Mesendoderm (in vitro differentiated cells): ENCODE measurements at places on chromosomes 5 and 9.

DNA sequence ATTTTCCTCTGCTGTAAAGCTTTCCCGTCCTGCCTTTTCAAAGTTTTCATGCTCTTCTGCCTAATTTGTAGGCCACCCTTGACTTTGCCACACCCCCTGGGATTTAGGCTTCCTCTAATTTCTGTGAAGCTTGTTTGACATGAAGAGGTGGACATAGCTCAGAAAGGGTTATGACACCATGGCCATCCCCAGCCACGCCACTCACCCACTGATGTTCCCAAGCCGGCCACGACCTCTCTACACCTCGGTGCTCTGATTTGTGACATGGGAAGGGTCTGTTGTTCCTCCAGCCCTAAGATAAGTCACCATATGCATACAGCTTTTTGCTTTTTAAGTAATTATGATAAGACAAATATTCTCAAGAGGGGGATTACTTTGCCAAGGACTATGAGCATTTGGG lies 139.5 kb downstream of the BARX1 start:
- no peaks in the 10 kb centered on the region for H3K4me1 ChIP-seq
- no peaks in the 10 kb centered on the region for H3K27me3 ChIP-seq
- H3K36me3 ChIP-seq = no peaks in the 10 kb centered on the region
- no peak overlapping the region for H3K27ac ChIP-seq

GRCh38 chr9:8895861-8896224 lies 1096.3 kb upstream of the DMAC1 start:
- no peak overlapping the region for H3K27ac ChIP-seq
- H3K4me3 ChIP-seq = no peak overlapping the region
- peak; percentile 63 for DNase-seq
- H3K4me1 ChIP-seq = peaks cover 1% of the 10 kb centered on the region

- H3K36me3 ChIP-seq = no peaks in the 10 kb centered on the region
- no peaks in the 10 kb centered on the region for H3K27me3 ChIP-seq
- H3K27ac ChIP-seq = no peak overlapping the region
- peaks cover 6% of the 10 kb centered on the region for H3K4me1 ChIP-seq
- DNase-seq = no peak
- no peak overlapping the region for H3K4me3 ChIP-seq
Observed at GRCh38 chr5:137205231-137206027, 293.7 kb downstream of the SPOCK1 start.

DNA sequence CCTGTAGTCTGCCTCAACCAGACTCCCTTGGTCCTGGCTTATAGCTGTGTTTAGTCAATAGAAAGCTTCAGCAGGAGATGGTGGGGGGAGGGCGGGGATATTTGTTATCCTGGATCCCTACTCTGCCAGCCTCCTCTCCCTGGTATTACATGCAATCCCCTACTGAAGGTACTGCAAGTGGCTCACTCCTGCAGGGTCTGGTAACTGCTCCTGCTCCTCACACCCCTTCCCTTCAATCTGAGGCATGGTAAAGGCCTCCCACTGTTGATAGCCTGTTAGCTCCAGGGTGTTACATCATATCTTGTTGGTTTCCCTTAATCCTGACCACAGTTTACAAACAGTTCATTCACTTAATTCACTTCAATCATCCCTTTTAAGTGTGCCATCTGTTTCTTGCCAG lies 137.5 kb downstream of the AP3B1 start:
- no peaks in the 10 kb centered on the region for H3K36me3 ChIP-seq
- H3K4me1 ChIP-seq = no peaks in the 10 kb centered on the region
- no peak overlapping the region for H3K4me3 ChIP-seq
- no peaks in the 10 kb centered on the region for H3K27me3 ChIP-seq
- no peak overlapping the region for H3K27ac ChIP-seq
- DNase-seq = peak; percentile 72

GRCh38 chr9:33430942-33431341 lies 16.5 kb downstream of the AQP3 start:
- DNase-seq = no peak
- H3K4me3 ChIP-seq = no peak overlapping the region
- H3K4me1 ChIP-seq = peaks cover 3% of the 10 kb centered on the region
- H3K27ac ChIP-seq = no peak overlapping the region
- no peaks in the 10 kb centered on the region for H3K27me3 ChIP-seq

- no peaks in the 10 kb centered on the region for H3K36me3 ChIP-seq
- no peaks in the 10 kb centered on the region for H3K4me1 ChIP-seq
- no peak overlapping the region for H3K4me3 ChIP-seq
- H3K27me3 ChIP-seq = no peaks in the 10 kb centered on the region
- no peak overlapping the region for H3K27ac ChIP-seq
- DNase-seq = no peak
Observed at GRCh38 chr5:112018846-112019245, 261.9 kb upstream of the NREP start.

- DNase-seq = peak; percentile 77
- no peaks in the 10 kb centered on the region for H3K36me3 ChIP-seq
- H3K4me1 ChIP-seq = peaks cover 2% of the 10 kb centered on the region
- no peak overlapping the region for H3K27ac ChIP-seq
Observed at GRCh38 chr9:127805620-127806019, 2.9 kb downstream of the FPGS start.

- no peaks in the 10 kb centered on the region for H3K27me3 ChIP-seq
- peaks cover 3% of the 10 kb centered on the region for H3K36me3 ChIP-seq
- peaks cover 4% of the 10 kb centered on the region for H3K4me1 ChIP-seq
- H3K4me3 ChIP-seq = no peak overlapping the region
- peak; percentile 73 for DNase-seq
Observed at GRCh38 chr9:113963017-113963620, 87.0 kb downstream of the ZNF618 start.

- no peak overlapping the region for H3K4me3 ChIP-seq
- DNase-seq = no peak
- H3K27ac ChIP-seq = no peak overlapping the region
- H3K36me3 ChIP-seq = no peaks in the 10 kb centered on the region
- H3K27me3 ChIP-seq = peaks cover 8% of the 10 kb centered on the region
Observed at GRCh38 chr9:137055385-137056364, 1.8 kb upstream of the ENTPD2 start.

DNA sequence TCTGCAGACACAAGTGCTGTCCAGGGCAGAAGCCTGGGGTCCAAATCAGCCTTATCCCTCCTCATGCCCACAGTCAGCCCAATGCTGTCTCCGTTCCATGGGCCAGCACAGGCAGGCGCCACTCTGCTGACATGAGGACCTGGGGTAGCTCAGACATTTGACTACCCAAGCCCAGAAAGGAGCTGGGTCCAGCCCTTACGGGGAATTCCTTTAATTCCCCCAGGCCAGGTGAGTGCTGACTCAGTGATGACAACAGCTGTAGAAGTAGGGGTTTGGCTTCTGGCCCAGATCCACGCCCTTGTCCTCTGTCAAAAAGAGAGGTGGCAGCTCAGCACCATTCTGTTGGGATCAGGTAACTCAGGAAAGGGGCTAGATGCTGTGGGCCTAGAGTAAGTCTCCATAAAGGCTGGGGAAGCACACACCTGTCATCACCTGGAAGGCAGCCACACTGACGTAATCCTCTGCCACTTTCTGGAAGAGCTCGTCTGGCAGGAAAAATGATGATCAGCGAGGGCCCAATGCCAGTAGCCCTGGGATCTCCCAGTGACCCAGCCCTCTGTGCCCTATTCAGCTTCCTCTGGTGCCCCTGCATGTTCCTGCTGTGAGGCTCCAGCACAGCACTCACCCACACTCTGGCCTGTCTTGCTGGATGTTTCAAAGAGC lies 1.9 kb downstream of the RAB24 start:
- peaks cover 3% of the 10 kb centered on the region for H3K36me3 ChIP-seq
- H3K4me3 ChIP-seq = no peak overlapping the region
- no peaks in the 10 kb centered on the region for H3K27me3 ChIP-seq
- H3K4me1 ChIP-seq = peaks cover 4% of the 10 kb centered on the region
